ENCODE measurements at places on chromosomes 2 and 18.

- no peak for DNase-seq
These were observed 107.6 kb upstream of the MSH6 start for GRCh38 chr2:47675196-47675825.

- no peak for DNase-seq
These were observed 246.8 kb upstream of the TNP1 start for GRCh38 chr2:217106650-217107014.

DNA sequence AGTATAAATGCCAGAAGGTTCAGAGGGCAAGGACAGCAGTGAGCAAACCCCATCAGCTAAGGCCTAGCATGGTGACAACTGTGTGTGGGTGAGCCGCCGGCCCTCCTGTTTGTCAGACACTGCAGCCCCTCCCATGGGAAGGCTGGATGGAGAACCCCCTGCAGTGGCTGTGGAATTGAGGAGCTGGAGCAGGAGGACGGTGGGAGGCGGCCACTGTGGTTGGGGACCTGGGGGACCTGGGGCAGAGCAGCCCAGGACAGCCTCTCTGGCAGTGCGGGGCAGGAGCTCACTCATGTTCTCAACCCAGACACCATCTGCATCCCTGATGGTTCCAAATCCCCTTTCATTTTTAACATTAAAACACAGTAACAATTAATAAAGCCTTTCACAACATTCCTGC is 68.8 kb downstream of the TSHZ1 start:
- DNase-seq: no peak

DNA sequence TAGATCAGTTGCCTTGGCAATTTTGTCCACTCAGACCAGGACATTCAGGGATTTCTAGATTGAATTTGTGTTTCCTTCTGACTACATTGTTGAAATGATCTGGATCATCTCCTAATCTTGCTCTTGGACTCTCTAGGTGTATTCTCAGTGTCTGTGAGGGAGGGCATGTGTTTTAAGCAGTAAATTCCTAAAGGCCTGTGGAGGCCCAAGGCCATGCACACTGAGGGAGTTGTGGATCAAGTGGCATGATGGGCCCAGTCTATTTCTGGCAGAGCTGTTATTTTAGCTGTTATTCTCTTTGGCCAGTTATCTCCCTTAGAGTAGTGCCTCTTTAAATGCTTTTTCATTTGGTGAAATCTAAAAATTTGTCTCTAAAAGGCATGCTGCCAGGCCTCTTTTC is 144.9 kb downstream of the RPIA start:
- no peak for DNase-seq

DNA sequence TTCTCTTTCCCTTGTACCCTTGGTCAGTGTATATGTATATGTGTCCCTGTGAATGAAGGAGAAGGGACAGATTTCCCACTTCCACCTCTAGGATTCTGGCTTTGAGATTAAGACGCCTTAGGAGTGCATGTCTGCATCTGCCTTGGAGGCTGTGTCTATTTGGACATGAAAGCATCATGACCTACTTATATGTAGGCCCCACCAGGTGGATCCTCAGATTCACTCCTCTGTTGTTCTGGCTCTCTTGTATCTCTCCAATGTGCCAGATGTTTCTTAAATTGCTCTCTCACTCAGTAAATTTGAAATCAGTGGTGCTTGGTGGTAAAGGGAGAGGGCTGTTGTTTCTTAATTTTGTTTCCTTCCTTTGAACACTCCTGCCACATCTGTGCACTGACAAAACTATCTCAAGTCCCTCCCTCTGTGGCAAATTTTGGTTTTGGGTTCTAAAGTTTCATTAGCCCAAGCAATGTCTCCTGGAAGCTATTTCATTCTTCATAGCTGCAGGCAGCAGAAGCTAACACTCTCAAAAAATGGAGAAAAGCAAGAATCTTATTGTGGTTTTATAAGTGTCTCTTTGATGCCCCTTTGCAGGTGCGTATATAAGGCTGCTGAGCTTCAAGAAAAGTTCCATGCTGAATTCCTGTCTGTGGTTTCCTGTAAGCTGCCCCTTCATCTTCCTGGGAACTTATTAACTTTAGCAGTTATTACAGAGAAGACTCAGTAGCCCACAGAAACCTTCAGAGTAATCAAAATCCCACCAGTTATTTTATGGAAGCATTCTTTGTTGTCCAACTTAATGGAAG is 179.7 kb upstream of the SETBP1 start:
- no peak for DNase-seq

DNA sequence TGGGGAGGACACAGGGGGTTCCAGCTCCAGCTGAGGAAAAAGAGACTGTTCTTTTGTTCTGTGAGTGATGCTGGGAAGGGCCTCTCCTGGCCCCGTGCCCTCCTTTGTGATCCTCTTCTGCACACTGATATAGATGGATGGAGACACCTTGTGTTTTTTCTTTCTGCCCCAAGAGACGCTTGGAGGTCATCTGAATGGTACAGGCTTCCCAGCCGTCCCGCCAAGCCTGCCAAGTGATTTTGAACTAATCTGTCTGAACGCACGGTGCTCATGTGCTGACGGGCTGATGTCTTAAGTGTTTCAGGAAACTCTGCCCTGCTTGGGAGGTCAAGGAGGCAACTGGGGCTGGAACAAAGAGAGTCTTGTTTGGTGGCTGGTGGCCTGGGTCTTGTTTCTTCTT is 57.5 kb downstream of the KIF5C start:
- DNase-seq: no peak

- DNase-seq: no peak
These were observed 88.0 kb downstream of the ACTR3 start for GRCh38 chr2:113977660-113978523.

- DNase-seq: no peak
These were observed 32.3 kb downstream of the WDPCP start for GRCh38 chr2:63555931-63556330.

DNA sequence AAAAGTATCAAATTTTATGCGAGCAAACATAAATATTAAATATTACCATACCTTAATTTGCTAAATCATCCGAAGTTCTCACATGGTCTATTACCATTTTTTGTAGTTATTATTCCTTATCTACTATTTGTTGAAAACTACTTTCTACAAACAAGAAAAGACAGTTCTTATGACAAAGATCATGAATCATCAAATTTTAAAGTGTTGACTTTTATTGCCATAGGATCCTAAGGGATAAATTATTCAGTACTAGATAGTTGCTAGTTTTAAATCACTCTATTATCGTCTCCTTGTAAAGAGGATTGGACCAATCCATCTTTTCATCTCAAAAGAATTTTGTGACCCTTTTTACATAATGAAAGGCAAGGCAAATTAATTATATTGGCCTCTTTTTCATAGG is 523.6 kb upstream of the TMEFF2 start:
- no peak for DNase-seq

DNA sequence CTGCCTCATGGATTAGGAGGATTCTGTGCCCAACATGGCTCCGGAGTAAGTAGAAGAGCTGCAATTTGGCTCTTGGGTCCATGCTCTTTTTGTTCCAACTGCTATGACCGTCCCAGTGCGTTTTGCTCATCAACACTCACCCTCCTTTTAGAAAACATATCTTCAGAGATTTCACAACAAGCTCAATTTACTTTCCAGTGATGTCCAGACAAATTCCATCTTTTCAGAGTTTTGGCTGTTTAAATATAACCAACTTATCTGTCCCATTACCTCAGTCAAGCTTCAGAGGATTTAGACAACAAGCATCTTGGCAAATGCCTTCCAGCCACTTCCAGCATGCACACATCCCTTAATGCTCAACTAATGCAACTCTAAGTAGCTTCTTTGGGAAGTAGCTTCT is 6.9 kb upstream of the SLC14A2 start:
- DNase-seq: no peak

- DNase-seq: no peak
These were observed 1898.4 kb upstream of the CELF4 start for GRCh38 chr18:39464006-39464405.

- DNase-seq: no peak
These were observed 64.1 kb upstream of the MEIS1 start for GRCh38 chr2:66370824-66371223.

DNA sequence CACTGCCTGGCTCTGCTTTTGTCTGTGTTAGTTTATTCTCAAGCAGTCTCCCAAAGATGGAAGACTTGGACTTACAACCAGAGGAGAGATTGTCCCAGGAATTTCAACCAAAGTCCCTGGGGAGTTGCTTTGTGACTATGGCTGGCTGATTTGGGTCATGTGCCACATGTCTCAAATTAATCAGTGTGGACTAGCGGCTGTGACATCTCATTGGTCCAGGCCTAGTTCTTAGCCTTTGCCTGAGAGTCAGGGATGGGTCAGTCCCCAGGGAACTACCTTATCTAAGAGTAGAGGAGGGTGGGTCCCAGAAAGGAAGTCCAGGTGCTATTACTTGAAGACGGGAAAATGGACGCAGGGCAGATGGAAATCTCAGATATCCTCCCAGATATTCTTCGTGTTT is 217.1 kb downstream of the ACKR3 start:
- DNase-seq: no peak

DNA sequence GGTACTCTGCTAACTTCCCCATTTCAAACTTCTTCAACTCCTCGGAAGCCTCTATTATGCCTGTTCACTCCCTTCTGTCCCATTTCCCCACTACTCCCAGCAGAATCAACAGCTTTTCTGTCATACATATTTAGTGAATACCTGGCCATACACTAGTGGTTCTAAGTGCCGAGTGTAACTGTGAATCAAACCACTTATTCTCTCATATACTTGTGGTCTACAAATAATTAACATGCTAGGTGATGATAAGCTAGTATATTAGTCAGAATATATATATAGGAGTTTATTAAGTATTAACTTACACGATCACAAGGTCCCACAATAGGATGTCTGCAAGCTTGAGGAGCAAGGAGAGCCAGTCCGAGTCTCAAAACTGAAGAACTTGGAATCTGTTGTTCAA is 150.7 kb downstream of the CCDC102B start:
- no peak for DNase-seq

DNA sequence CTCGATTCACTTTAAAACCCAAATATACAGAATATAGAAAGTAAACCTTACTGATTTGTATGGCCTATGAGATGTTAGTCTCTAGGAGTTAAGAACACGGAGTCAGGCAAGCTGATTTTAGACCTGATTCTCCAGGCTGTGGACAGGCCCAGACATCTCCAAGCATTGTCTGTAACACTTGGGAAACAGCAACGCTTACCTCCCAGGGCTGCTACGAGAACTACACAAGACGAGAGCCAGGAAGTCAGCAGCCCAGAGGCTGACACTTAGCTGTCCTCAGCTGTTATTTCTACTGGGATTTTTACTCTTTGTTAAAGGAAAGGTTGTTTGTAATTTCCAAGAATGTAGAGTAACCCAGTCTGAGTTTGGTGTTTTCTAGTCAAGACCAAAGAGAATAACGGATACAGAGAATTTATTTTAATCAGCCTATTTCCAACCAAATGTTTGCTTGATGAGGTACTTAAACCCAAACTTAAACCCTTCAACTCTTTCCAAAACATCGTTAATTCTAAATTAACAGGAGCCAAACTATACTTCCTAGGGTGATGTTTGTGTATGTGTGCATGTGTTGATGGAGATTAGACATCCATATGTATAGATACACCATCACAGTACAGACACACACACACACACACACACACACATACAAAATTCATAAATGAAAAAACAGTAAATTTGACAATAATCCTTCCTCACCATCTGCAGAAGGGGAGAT is 123.4 kb downstream of the LAMA1 start:
- no peak for DNase-seq

Measured in activated T-helper 1 cell treated with anti-CD3 and anti-CD28 coated beads, Interleukin-12 subunit alpha, Interleukin-12 subunit beta, Interleukin-2, Interleukin-4 antibody, amounts not matched to agents 30 ng/mL and 10 ng/mL and 1 ng/mL, durations not matched to agents 14 hours and 24 hours and 36 hours (primary cell).